ENCODE measurements at places on chromosomes 13 and 19.

- no peak for DNase-seq
Observed at GRCh38 chr19:47726467-47726866, 13.2 kb downstream of the EHD2 start.

GRCh38 chr19:56333506-56333905, 18.9 kb upstream of the ZSCAN5A start:
- peak; percentile 5 for DNase-seq

- no peak for DNase-seq
Observed at GRCh38 chr13:113448545-113448884, 4.8 kb downstream of the ADPRHL1 start.

DNA sequence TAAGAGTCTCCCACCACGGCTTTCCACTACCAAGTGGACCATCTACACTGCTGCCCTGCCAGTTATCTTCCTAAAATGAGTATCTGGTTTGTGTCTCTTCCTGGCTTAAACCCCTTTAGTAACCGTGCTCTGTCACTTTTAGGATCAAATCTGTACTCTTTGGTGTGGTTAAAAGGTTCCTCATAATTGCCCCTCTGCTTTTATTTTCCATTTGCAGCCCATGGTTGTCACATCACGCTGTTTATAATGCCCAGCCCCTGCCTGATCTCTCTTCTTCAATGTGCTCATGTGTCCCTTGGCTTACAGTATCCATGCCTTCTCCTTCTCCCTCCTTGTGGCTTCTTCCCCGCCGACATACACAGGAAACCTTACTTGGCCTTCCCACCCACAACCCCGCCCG, 100.1 kb downstream of the DGKH start:
- no peak for DNase-seq

DNA sequence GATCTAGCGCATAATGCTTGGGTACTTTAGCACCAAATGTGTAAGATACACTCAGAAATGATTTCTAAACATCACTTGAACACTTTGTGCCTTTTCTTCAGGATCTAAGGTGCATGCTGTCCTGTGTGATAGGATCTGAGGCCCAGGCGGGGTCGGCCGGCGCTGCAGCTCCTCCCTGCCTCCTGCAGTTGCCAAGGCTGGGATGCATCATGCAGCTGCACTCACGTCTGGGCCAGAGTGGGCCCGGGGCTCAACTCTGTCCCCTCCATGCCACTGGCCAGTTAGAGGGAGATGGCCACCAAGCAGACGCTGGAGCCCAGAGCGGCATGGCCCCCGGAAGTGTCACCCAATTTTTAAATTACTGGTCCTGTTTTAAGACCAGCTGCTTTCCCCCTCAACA, 29.3 kb upstream of the CD33 start:
- DNase-seq = no peak

DNA sequence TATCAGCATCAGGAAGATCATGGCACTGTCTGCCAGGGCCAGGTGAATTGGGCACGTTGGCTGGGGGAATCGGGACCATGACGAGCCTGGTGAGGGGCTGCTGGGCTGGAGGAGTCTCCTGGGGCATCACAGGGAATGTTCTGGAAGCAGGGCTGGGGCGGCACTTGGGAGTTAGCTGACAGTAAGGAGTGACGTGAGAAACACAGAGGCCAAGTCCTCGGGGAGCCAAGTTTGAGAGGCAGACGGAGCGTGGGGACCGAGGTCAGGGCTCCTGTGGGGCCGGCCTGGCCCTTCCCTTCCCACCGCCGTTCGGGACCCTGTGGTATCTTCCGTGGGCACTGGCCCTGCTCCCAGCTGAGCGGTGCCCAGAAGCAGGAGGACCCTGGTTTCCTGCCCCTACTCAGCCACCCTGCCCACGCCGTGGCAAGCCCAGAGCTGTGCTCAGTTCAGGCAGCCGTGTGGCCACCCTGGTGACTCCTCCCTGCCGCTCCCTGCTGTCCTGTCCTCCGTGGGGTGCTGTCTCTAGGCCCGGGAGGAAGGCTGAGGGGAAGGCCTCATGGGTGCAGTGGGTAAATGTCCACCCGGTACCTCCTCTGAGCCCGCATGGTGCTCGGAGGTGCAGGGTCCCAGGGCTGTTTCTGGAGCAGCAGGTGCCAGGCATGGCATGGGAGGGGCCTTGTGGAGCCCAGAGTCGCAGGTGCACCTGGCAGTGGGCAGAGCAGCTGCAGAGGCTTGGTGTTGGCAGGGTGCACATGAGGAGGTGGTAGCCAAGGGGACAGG, 25.2 kb downstream of the CRTC1 start:
- DNase-seq = no peak

- no peak for DNase-seq
Observed at GRCh38 chr13:49502954-49503353, 7.2 kb downstream of the PHF11 start.
